ENCODE measurements at places on chromosomes 5 and 9. TPM values are rescaled to one million over a fixed set of nuclear protein-coding genes. Genes with fewer than 3 reads are reported as not detected.

GRCh38 chr9:130433168-130433946, 11.4 kb upstream of the ASS1 start:
- no peak overlapping the region for H3K4me3 ChIP-seq
- peaks cover 10% of the 10 kb centered on the region for H3K4me1 ChIP-seq
- DNase-seq, result no peak
- H3K27me3 ChIP-seq, result peaks cover 3% of the 10 kb centered on the region
- H3K36me3 ChIP-seq, result peaks cover 2% of the 10 kb centered on the region

DNA sequence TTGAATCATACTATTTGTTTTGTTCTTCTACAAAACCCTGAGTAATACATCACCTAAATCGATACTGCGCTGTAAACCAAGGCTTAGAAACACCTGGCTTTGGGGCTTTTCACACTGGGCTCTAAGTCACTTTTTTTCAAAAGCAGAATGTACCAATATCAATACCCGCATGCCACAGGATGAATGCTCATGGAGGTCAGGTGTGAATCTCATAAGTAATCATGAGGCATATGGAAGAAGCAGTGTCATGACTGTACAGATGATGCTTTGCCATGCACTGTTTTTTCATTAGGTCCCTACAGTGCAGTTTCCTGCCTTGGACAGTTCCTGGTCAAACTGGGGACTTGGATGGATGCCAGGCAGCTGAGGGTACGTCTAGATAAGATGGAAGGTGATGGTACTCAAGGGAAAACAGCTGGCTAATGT, 49.0 kb upstream of the ATG10 start:
- H3K27me3 ChIP-seq, result peaks cover 23% of the 10 kb centered on the region
- no peak for DNase-seq
- H3K36me3 ChIP-seq, result no peaks in the 10 kb centered on the region
- no peaks in the 10 kb centered on the region for H3K4me1 ChIP-seq
- H3K27ac ChIP-seq, result no peak overlapping the region
- H3K4me3 ChIP-seq, result no peak overlapping the region

- H3K4me3 ChIP-seq, result no peak overlapping the region
- peaks cover 45% of the 10 kb centered on the region for H3K4me1 ChIP-seq
- no peaks in the 10 kb centered on the region for H3K27me3 ChIP-seq
- H3K36me3 ChIP-seq, result peaks cover 4% of the 10 kb centered on the region
These were observed 73.3 kb upstream of the NREP start for GRCh38 chr5:111830333-111830732.

- no peak overlapping the region for H3K4me3 ChIP-seq
- peak overlapping the region; percentile 70 for H3K27ac ChIP-seq
- peaks cover 15% of the 10 kb centered on the region for H3K4me1 ChIP-seq
- H3K36me3 ChIP-seq, result no peaks in the 10 kb centered on the region
- H3K27me3 ChIP-seq, result no peaks in the 10 kb centered on the region
These were observed 79.2 kb upstream of the ABCA1 start for GRCh38 chr9:105007143-105007542.

DNA sequence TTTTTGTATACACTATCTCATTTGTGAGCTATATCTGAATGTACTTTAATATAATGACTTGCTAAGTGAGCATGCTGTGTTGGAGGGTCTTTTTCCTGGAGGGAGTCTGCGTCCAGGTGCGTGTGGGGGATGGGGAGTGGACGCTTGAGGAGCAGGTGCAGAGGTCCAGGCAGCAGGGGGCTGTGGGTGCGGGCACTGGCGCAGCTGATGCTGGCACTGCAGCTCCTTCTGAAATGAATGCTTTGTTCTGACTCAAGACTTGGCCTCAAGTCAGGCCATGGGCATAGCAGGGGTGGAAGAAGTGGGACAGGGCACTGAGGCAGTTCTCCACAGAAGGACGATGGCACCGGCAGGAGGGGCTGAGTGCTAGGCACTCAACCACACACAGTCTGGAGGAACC, 165.7 kb upstream of the IRX1 start:
- H3K27ac ChIP-seq, result no peak overlapping the region
- no peaks in the 10 kb centered on the region for H3K4me1 ChIP-seq
- H3K4me3 ChIP-seq, result no peak overlapping the region
- DNase-seq, result no peak

GRCh38 chr5:102922799-102923477, 167.8 kb downstream of the PAM start:
- H3K27ac ChIP-seq, result no peak overlapping the region
- no peak overlapping the region for H3K4me3 ChIP-seq
- DNase-seq, result no peak

GRCh38 chr5:141349917-141350619, at the start of gene PCDHGB1:
PCDHGB1 (plus strand) TSS chr5:141350099; CDS start chr5:141350261, 162 bp downstream.
- H3K27me3 ChIP-seq, result no peaks in the 10 kb centered on the region
- peaks cover 1% of the 10 kb centered on the region for H3K4me1 ChIP-seq
- DNase-seq, result no peak
- H3K27ac ChIP-seq, result no peak within 1 kb of the TSS
- H3K36me3 ChIP-seq, result peaks cover 1% of the 10 kb centered on the region

DNA sequence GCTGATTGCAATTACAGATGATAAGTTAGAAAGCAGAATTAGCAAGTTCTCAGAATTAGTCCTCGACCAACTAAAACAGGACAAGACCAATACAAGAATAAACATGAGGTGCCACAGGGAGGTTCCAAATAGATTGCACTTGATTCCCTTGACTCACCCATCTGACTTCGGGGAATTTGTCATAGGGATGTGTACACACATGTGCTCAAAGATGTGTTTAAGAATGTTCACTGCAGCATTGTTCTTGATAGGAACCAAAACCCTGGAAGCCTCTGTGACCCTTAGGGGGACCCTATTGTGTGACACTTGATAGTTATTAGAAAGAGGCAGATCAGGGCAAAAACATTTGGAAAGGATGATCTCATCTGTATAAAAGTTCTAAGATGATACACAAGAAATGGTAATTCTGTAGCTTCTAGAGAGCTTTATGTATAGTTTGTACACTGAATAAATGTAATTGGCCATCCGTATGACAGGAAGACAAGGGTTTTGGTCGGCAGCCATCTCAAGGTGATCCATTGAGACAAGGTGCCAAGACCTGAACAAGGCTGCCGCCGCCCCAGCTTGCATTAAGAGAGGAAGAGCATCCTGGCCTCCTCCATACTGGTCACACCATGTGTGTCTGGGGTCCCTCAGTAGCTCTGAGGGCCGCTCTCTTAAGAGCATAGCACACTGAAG, 48.2 kb upstream of the GARNL3 start:
- H3K27me3 ChIP-seq, result peaks cover 8% of the 10 kb centered on the region
- no peak for DNase-seq
- no peaks in the 10 kb centered on the region for H3K36me3 ChIP-seq
- no peak overlapping the region for H3K4me3 ChIP-seq

GRCh38 chr9:89873801-89874200, 269.0 kb downstream of the GADD45G start:
- H3K4me3 ChIP-seq, result no peak overlapping the region
- H3K27me3 ChIP-seq, result no peaks in the 10 kb centered on the region
- DNase-seq, result peak; percentile 78
- H3K27ac ChIP-seq, result no peak overlapping the region
- H3K36me3 ChIP-seq, result no peaks in the 10 kb centered on the region
- H3K4me1 ChIP-seq, result peaks cover 13% of the 10 kb centered on the region

GRCh38 chr5:175448276-175448675, 4.3 kb upstream of the DRD1 start:
- no peaks in the 10 kb centered on the region for H3K36me3 ChIP-seq
- H3K4me3 ChIP-seq, result no peak overlapping the region
- peaks cover 5% of the 10 kb centered on the region for H3K4me1 ChIP-seq
- H3K27me3 ChIP-seq, result peaks cover 64% of the 10 kb centered on the region
- DNase-seq, result no peak

DNA sequence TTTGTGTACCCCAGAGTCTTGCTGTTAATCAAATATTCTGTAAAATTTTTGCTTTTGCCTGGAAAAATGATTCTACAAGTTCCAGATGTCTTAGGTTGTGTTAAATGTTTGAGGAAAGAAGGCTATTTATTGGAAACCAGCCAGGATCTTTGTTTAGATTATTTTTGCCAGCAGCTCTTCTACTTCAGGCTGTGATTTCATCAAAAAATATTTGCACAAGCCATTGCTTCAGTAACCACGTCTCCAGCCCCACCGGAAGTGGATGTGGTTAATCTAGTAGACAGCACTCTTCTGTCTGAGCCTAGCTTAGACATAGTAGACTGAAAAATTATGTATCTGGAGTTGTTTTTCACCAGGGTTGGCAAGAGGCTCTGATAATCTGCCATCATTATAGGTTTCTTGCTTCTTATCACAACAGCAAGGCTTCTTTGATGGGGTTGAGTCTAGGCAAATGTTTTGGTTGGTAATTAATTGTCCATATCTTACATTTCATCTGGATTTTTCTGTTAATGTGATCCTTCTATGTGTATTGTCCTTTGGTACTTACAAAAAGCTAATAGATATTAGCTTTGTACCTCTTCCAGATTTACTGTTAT, 17.1 kb downstream of the KCTD16 start:
- no peak overlapping the region for H3K4me3 ChIP-seq
- H3K27ac ChIP-seq, result peak overlapping the region; percentile 89
- H3K36me3 ChIP-seq, result no peaks in the 10 kb centered on the region
- no peaks in the 10 kb centered on the region for H3K27me3 ChIP-seq
- no peak for DNase-seq

DNA sequence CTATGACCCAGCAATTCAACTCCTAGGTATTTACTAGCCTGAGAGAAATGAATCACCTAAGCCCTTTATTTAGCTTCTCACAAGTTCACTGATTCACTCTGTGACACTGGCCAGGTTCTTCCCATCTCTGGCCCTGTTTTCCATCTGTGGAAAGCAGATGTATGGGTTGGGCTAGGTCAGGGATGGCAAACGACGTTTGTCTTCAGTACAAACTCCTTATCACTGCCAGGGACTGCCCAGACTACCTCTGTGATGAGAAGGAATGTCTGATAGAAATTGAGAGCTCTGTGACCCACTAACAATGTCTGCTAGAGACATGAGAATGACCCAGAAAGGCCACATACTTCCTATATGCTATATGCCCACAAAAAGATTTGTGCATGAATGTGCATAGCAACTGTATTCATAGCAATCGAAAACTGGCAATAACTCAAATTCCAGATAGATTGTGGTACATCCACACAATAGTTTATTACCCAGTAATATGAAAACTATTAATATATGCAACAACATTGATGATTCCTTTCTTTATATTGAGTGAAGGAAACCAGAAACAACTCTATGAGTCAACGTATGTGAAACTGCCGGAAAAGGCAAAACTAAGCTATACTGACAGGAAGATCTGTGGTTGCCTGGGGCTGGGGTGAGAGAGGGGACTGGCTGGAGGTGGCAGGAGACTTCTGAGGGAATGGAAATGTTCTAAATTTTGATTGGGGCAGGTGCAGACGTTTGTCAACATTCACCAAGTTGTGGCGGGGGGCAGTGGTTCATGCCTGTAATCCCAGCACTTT, 32.0 kb upstream of the ADAM19 start:
- peaks cover 36% of the 10 kb centered on the region for H3K4me1 ChIP-seq
- no peak for DNase-seq
- peak overlapping the region; percentile 59 for H3K27ac ChIP-seq

- H3K4me1 ChIP-seq, result peaks cover 27% of the 10 kb centered on the region
- H3K27ac ChIP-seq, result peak overlapping the region; percentile 53
- no peaks in the 10 kb centered on the region for H3K27me3 ChIP-seq
These were observed 46.5 kb upstream of the ANGPTL2 start for GRCh38 chr9:127168756-127169574.

DNA sequence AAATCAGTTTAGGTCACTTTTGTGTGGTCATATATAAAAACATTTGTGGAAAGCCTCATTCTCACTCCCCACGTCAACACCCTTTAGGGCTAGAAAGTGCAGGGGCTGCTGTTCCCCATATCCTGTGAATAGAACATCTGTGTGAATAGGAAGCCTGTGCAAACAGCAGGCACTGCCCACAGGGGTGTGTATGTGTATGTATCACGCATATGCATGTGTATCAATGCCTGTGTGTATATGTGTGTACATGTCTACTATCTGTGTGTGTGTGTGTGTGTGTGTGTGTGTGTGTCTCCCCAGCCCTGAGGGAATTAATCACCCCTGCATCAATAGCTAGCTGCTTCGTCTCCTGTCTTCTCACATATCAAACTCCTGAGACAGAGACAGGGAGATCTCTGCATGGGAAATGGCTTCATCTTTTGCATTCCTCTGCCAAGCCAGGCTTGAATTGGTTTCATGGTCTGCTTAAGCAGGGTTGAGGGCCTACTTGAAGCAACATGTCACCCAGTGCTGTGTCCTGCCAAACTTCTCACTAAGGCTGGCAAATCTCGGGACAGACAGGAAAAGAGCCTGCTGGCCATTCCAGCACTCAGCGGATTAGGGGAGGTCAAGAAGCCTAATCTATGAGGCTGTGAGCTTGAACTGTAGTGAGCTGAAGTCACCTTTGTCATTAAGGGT, 265.8 kb downstream of the ADAMTSL1 start:
- H3K4me3 ChIP-seq, result no peak overlapping the region
- no peaks in the 10 kb centered on the region for H3K4me1 ChIP-seq
- no peaks in the 10 kb centered on the region for H3K27me3 ChIP-seq
- H3K27ac ChIP-seq, result no peak overlapping the region
- no peak for DNase-seq

GRCh38 chr5:132025403-132025971, 14.0 kb upstream of the ACSL6 start:
- no peaks in the 10 kb centered on the region for H3K36me3 ChIP-seq
- H3K27me3 ChIP-seq, result peaks cover 49% of the 10 kb centered on the region
- no peak overlapping the region for H3K27ac ChIP-seq
- DNase-seq, result no peak
- no peaks in the 10 kb centered on the region for H3K4me1 ChIP-seq

GRCh38 chr5:34957857-34958690, 28.7 kb downstream of the DNAJC21 start:
- no peaks in the 10 kb centered on the region for H3K27me3 ChIP-seq
- H3K27ac ChIP-seq, result no peak overlapping the region
- no peaks in the 10 kb centered on the region for H3K4me1 ChIP-seq
- peaks cover 23% of the 10 kb centered on the region for H3K36me3 ChIP-seq

DNA sequence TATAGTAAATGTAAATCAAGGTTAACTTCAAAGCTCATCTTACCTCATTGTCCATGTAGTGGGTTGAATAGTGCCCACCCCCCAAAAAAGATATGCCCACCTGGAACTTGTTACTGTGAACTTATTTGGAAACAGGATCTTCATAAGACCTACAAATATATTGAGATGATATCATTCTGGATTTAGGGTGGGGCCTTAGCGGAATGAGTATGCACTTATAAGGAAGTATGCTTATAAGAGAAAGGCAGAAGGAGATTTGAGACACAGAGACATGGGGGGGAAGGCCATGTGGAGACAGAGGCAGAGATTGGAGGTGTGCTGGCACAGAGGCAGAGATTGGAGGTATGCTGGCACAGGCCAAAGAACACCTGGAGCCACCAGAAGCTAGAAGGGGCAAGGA, 2.6 kb upstream of the PRRC1 start:
- peaks cover 19% of the 10 kb centered on the region for H3K4me1 ChIP-seq
- no peak overlapping the region for H3K27ac ChIP-seq
- H3K27me3 ChIP-seq, result peaks cover 15% of the 10 kb centered on the region
- DNase-seq, result no peak
- peaks cover 7% of the 10 kb centered on the region for H3K36me3 ChIP-seq
- H3K4me3 ChIP-seq, result no peak overlapping the region

The C8G gene
- total RNA-seq, result 1.3 TPM

The TICAM2 gene
- total RNA-seq, result 2.8 TPM

The TDRD7 gene
- total RNA-seq, result 11.0 TPM

The CD72 gene
- total RNA-seq, result 0.91 TPM

The GZMA gene
- not detected for total RNA-seq

The GCNT4 gene
- total RNA-seq, result 2.1 TPM

The ARHGEF37 gene
- total RNA-seq, result 8.9 TPM

The PFN3 gene
- not detected for total RNA-seq

The ZCCHC9 gene
- total RNA-seq, result 17.3 TPM

The C5orf34 gene
- total RNA-seq, result 1.5 TPM

The FREM1 gene
- 2.2 TPM for total RNA-seq
